Left lung (tissue), 14 donors: ENCODE measurements at places on chromosomes 7 and 10. TPM values are rescaled to one million over a fixed set of nuclear protein-coding genes. Genes with fewer than 3 reads are reported as not detected.

The FAM149B1 gene
- 58.8 TPM for polyA plus RNA-seq

The MSMB gene
- polyA plus RNA-seq: not detected

The TRPV5 gene
- 0.17 TPM for polyA plus RNA-seq

The HOXA13 gene
- polyA plus RNA-seq: not detected

The PDZD7 gene
- polyA plus RNA-seq: 0.48 TPM

DNA sequence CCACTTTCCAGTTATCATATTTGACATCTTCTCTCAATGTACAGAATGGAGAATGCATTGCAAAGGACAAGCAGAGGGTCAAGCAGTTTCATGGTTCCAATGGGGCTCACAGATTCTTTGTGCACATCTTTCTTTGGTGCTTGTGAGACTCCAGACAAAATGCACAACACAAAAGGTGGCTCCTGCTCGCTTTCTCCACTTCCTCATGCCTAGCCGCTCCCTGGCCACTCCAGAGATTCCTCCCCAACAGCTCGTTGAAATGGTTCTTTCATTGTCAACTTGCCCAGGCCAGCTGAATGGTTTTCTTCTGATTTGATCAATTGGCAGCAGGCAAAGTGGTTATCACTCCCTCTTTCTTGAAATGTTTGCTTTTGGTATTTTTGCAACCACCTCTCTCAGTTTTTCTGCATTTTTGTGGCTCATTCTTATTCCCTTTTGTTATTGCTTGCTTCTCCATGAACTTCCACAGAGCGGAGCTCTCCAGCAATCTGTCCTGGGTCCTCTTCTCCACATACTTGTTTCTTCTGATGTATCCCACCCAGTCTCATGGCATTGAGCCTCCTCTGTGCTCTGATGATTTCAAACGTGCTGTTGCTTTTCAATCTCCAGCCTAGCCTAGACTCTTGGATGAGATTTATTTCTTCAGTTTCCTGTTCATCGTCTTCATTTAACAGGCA is 507.8 kb upstream of the MKI67 start:
- DNase-seq: no peak

DNA sequence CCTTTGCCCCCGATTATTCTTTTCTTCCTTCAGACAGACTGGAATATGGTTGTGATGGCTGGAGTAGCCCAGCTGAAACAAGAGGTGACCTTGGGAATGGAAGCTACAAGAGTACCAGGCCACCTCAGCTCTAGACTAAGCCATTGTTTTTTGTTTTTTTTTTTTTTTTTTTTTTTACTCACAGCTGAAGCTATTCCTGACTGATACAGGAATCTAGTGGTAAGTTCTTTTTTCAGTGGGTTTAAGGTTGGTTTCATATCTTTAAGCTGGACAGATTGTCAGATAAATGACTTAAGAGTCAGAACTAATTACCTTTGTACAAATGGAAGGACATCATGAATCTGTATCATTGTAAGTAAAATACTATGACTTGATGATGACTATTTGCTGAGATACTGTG is 30.2 kb upstream of the PTPN12 start:
- DNase-seq: no peak

DNA sequence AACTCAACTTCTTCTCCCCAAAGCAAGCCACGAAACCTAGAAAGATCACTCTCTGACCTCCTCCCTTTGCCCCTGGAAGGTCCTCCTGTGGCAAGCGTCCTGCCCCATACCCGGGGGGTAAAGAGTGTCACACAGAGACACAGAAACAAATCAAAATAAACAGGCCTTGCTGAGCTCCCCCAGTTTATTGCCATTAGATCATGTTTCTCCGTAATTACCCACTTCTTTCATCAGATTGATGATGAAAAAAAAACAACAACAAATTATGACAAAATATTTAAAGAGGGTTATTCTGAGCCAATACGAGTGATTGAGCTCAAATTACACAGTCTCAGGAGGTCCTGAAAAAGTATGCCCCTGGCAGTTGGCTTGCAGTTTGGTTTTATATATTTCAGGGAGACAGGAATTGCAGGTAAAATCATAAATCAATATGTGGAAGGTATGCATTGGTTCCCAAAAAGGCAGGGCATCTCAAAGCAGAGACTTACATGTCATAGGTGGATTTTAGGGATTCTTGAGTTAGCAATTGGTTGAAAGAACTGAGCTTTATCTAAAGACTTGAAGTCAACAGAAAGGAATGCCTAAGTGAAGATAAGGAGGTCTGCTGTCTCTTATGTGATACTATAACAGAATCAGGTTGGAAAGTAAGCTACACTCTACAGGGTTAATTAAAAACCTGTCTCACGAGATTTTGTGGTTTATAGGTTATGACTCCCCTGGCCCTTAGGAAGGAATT is 86.2 kb downstream of the APBB1IP start:
- DNase-seq: no peak

DNA sequence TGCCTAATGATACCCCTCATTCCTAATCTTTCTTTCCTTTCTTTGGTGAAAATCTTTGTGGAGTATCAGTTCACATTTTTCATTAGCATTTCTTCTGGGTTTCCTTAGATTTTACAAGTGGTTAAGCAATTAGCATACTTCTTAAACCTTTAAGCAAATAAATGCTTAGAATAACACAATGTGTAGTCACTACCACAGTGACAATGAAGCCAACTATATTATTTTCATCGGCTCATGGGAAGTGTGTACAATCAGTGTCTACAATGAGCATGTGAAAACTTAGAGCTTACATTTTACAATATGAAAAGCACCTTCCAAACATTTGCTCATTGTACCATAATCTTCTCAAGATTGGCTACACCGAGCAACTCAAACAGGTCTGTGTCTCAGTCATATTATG is 176.2 kb upstream of the PLXNA4 start:
- DNase-seq: no peak
